ENCODE measurements at places on chromosomes 1 and 21.

GRCh38 chr1:151953409-151954094, 40.1 kb downstream of the S100A10 start:
- DNase-seq: no peak

DNA sequence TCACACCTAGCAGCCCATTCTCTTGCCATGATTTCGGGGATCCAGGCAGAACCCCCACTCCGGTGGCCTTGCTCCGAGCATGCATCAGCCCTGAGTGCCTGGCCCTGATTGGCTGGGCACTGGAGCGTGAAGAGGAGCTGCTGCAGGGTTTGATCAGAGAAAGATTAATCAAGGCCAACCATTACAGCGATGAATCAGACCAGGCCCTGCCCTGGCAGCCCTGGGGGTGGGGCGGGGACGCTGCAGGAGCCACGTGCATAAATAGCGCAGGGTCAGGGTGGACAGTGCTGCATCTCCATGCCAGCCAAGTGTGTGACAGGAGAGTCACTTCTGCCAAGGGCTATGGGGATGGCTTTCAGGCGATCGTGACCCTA, 3.4 kb upstream of the FAM131C start:
- DNase-seq: no peak

- peak; percentile 42 for DNase-seq
These were observed 33.2 kb upstream of the PDE4B start for GRCh38 chr1:65759516-65759915.

DNA sequence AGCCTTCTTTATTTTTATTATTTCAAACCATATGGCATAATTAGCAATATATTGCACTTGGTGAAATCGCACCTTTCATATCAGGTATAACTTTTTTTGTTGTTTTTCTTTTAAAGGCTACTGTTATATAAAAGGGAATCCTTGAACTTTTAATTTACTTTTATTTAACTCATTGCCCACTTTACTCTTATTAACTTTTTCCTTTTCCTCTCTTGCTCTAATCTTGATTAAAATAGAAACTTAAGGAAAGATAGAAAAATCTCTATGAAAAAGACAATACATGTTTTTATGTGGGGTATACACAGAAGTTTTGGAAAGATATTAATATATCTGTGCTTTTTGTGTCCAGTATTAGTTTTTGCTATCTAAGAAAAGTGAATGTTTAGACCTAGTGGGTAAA, 805.8 kb downstream of the USP25 start:
- no peak for DNase-seq

- DNase-seq: peak; percentile 75
These were observed 7.2 kb downstream of the ZDHHC18 start for GRCh38 chr1:26833432-26834405.

GRCh38 chr1:36561361-36561724, 78.6 kb upstream of the CSF3R start:
- no peak for DNase-seq

- DNase-seq: peak; percentile 32
These were observed 156.5 kb downstream of the HLX start for GRCh38 chr1:221035662-221036153.

DNA sequence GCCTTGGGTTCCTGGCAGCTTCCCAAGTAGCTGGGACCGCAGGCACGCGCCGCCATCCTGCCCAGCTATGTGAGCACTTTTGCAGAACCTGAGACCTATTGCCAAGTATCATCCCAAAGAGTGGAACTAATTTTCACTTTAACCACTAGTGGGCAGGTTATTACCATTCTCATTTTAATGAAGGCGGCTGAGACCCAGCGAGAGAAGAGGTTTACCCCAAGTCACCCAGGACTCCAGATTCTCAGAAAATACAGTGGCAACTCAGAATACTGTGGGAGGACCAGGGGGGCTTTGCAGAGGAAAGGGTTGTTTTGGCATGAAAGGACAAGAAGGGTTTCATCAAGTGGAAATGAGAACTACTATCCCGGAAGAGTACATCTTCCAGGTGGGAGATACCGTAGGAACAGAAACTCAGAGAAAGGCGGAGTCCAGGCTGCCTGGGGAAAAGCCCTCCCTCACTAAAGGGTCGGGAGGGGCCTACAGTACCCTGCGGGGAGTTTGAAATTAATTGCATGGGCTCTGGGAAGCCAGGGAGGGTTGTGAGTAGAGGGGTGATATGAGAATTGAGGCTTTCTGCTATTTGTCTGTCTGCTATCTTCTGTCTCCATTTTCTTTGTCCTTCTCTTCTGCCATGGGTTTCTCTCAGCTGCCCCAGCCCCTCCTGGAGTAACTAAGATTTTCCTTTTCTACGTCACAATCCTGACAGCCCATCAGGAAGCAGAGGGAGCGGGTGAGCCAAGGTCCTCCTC, 7.2 kb upstream of the SEMA4A start:
- DNase-seq: peak; percentile 95

DNA sequence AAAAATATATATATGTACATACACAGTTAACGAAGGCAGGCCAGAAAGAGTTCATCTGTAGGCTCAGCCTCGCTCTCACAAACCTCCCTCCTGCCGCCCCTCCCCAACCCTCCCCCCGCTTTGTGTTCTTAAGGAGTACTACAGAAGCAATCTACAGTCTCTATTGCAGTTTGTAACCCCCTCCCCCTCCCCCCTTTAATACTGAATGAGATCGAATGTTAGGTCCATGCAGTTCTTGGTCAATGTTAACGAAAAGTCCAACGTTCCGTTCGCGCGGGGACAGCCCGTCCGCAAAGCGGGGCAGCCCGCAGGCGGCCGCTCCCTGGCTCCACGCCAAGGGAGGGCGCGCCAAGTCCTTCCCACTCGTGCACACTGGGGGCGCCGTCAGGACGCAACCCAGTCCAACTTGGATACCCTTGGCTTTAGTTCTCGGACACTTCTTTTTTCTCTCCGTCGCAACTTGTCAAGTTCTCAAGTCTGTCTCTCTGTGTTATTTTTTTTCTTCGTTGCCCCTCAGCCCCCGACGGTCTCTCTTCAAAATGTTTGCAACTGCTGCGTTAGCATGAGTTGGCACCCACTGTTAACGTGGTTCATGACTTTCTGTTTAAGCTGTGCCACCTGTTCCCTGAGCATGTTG, 2.2 kb downstream of the JUN start:
- peak; percentile 64 for DNase-seq

GRCh38 chr1:197390856-197391255, 122.8 kb downstream of the CRB1 start:
- DNase-seq: no peak

- no peak for DNase-seq
These were observed 14.9 kb downstream of the ODF2L start for GRCh38 chr1:86381223-86381622.

DNA sequence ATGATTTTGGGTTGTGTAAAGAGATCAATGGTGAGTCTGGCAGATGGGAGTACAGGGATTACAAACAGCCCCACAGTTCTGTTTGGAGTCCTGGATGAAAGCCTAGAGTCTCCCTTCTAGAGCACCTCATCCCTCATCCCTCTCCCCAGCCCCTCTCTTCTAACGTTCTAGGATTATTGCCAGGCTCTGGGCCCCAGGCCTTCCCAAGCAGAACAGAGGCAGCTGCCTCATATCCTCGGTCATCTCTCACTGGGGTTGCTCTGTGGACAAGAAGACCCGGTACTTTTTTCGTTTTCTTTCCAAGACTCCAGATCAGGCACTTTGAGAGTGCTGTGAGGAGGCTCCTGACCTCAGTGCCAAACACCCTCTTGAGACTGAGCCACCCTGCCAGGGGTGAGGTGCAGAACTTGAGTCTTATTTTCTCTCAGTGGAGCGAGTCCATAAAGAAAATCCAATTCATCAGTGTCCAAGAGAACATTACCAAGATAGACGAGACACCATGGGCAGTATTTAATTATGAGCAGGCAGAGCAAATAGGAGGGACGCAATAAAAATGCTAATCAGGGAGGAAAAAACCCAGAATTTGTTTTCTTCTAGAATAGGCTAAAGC, 17.1 kb upstream of the KCND3 start:
- no peak for DNase-seq

DNA sequence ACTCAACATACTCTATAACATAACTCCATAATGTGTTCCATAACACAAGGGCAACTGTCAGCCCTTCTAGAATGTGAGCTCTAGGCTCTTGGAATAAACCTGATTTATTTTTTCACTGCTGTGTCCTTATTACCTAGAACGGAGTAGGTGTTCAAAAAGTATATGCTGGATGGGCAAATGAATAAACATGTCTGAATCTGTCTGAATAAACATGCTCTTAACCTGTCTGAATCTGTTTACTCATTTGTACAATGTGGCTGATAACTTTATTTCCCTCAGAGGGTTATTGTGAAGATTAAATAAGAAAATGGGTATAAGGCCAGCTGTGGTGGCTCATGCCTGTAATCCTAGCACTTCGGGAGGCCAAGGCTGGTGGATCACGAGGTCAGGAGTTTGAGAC, 42.3 kb downstream of the AZIN2 start:
- DNase-seq: no peak

GRCh38 chr1:160993544-160994193, 27.3 kb downstream of the F11R start:
- DNase-seq: peak; percentile 75

DNA sequence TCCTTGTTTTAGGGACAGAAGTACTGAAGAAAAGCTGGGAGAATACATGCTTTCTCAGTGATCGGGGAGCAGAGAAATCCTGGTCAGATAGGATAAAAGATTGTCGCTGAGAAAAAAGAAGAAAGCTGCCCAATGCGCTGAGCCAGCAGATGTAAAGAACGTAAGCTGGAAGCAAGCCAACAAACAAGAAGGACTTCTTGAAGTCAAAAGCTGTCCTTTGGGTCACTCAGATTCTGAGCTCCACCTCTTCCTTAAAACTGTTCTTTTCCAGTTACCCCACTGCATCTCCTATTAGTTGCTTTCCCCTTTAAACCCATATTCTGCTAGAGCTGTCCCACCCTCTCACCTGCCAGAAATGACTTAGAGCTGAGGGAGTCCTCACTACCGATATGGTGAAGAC, 64.8 kb downstream of the GPR137B start:
- no peak for DNase-seq

GRCh38 chr21:36696390-36697059, 2.4 kb upstream of the SIM2 start:
- no peak for DNase-seq

DNA sequence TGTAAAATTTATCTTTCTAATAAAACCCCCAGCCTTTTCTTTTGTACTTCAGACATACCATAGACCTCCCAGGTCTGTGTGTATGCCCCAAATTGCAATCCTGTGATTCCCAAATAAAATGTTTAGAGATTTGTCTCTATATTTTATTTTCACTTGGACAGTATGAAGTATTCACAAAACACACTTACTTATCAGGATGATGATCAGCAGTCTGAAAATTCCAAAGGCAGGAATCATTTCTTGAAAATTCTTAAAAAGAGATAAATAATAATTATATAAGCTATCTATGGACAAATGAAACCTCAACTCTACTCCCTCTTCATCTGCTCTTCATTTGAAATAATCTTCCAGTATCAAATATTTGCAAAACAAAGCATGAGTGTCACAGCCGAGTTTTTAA, 11.6 kb upstream of the GJA9 start:
- DNase-seq: no peak

DNA sequence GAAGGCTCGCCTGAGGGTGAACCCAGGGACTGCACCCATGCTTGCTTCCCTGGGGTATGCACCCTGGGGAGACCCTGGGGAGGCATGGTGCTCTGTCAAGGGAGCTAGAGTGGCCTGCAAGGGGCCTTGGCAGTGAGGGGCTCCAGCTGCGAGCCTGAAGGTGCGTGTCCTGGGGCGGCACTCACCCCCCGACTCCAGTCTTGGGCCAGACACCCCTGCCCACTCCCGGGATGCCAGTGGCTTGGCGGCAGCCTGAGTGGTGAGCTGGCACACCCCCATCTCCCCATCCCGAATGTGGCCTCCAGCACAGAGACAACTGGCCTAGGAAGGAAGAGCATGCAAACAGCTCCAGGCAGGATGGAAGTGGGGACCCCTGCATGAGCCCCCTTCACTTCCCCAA, 2.6 kb downstream of the SUMO3 start:
- DNase-seq: no peak

DNA sequence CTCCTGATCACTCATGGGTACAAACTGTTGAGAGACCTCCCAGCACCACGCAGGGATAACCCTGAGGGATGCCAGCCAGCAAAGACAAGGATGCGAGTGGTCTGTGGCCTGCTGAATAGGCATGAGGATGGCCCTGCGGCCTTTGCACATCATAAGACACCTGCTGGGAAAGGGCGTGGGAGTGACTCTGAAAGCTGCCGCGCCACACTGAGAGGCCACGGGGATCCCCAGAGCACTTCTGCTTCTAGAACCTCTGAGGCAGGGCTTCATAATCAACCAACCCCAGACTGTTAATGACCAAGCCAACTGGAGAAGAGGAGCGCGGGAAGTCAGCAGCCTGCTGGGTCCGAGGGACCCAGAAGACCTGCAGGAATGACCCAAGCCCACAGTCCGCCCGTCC, 73.8 kb downstream of the SH3BGR start:
- DNase-seq: no peak

DNA sequence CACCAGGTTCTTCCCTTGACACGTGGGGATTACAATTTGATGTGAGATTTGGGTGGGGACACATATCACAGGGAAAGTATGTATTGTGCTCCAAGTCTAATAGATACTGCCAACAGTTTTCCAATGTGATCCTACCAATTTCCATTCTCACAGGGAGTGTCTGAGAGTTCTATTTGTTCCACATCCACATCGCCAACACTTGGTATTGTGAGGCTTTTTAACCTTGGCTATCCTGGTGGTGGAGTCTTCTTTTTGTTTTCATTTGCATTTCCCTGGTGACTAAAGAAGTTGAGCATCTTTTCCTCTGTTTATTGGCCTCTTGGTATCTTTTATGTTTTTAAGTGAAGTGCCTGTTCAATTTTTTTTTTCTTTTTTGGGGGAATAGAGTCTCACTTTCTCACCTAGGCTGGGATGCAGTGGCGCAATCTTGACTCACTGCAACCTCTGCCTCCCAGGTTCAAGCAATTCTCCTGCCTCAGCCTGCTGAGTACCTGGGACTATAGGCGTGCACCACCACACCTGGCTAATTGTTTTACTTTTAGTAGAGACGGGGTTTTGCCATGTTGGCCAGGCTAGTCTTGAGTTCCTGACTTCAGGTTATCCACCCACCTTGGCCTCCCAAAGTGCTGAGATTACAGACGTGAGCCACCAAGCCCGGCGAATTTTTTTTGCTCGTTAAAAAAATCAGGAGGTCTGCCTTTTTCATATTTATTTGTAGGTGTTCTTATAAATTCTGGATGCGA, 15.9 kb upstream of the PADI1 start:
- DNase-seq: no peak

- DNase-seq: peak; percentile 74
These were observed 509 bp downstream of the GDAP2 start for GRCh38 chr1:117928881-117929342.

- DNase-seq: no peak
These were observed 17.6 kb downstream of the GPR137B start for GRCh38 chr1:236159704-236160539.

DNA sequence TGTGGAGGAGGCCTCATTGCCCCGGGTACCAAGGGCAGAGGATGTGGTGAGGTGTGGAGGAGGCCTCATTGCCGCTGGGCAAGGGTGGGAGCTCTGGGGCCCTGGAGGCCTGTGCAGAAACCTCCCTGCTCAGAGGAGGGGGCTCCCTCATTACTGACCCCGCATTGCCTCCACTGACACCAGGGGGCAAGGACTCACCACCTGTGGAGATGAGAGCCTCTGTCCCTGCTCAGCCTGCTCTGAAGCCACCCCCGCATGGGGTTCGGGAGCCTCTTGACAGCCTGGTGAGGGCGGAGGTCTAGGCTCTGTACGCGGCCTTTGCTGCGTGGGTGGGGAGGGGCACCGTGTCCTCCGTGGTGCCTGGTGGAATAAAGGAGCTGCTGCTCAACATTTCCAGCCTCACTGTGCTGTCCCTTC, 95.0 kb upstream of the COL6A1 start:
- DNase-seq: no peak

- DNase-seq: no peak
These were observed 34.0 kb upstream of the BEND5 start for GRCh38 chr1:48810740-48811139.

Data from hematopoietic multipotent progenitor cell treated with erythropoietin and hydrocortisone succinate and interleukin-3 and kit ligand, for 6 days (in vitro differentiated cells).